ENCODE measurements at places on chromosomes 7 and 10. TPM values are rescaled to one million over a fixed set of nuclear protein-coding genes. Genes with fewer than 3 reads are reported as not detected.

DNA sequence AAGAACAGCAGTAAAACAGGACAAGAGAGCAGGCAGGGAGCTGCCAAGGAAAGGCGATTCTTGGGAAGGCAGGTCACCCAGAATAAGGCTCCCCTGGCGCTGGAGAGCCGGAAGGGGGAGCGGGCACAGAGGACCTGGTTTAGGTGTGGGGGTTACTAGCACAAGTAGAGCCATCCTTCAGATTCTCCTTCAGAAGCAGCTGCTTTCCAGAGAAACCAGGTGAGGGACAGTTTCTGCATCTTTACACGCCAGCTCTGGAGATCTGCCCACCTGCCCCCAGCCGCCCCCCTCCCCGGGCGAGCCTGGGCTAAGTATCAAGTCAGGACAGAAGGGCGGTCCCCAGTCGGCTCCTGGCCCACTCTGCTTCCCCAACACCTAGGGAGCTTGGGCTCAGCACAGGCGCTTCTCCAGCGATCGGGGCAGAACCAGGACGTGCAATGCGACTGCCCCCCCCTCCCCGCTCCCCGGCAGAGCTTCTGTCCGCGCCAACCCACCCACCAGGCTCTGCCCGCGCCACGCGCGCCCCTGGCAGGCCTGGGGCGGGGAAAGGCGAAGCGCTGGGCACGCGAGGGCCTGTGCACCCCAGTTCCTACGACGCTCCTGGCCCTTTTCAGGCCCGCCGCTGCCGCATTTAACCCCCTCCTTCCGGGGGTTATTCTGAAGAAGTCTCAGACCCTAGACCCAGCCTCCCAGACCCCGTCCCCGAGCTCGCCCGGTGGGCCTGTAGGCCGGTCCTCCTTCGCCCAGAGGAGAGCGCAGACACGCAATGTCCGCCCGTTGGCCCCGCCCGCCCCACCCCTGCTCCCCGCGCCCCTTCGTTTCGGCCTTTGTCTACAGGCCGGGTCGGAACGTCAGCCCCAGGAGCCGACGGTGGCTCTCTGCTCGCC lies 4.4 kb upstream of the EN2 start:
- DNase-seq: no peak

DNA sequence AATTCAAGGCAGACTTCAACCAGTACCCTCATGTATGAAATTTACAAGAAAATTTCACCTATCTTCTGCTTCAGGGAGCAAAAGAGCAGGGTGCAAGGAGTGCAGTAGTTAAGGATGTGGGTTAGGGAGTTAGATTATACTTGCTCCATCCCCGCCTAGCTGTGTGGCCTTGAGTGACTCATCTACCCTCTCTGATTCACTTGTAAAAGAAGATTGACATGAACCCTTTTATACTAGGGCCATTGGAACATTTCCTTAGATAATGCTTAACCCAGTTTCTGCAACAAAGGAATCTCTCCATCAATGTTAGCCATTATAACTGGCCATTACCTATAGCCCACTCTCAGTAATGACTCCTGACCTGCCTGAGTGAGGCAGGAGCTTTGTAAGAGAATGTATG lies 10.2 kb upstream of the HSPA12A start:
- no peak for DNase-seq

DNA sequence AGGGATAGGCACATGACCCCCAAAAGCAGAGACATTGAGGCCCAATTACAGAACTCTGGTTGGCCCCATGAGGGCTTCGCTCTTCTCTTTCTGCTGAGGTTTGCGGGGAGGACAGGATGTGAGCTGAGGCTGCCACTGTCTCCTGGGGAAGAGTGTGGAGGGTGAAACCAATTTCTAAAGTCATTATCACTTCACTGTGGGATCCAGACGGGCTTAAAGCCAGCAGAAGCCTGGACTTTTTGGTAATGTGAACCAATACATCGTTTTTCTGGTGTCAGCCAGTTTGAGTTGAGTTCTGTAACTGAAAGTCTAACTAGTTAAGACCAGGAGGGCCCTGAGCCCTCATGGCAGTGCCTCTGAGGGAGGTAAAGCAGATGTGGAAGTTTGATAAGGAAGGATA lies 163.0 kb downstream of the MYOF start:
- DNase-seq: no peak

DNA sequence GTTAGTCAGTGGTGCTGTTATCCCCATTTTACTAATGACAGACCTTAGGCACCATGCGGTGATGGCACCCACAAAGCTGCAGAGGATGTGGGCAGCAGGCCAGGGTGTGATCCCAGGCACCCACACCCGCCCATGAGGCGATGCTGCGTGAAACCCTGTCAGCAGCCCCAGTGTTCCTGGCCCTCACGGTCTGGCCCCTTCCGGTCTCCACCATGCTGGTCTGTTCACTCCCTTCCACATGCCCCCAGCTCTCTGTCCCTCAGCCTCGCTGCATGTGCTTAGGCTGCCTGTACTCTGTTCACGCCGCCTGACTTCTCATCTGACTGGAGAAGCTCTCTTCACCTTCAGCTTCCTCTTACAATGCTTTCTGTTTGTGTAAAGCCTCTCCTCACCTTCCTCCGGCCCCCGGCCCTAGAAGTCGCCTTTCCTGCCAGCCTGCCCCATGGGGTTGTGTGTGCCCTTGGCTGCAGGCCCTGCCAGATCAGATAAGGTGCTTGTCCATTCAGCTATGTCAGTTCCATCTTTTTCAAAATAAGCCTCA lies 17.6 kb upstream of the ORAI2 start:
- no peak for DNase-seq

DNA sequence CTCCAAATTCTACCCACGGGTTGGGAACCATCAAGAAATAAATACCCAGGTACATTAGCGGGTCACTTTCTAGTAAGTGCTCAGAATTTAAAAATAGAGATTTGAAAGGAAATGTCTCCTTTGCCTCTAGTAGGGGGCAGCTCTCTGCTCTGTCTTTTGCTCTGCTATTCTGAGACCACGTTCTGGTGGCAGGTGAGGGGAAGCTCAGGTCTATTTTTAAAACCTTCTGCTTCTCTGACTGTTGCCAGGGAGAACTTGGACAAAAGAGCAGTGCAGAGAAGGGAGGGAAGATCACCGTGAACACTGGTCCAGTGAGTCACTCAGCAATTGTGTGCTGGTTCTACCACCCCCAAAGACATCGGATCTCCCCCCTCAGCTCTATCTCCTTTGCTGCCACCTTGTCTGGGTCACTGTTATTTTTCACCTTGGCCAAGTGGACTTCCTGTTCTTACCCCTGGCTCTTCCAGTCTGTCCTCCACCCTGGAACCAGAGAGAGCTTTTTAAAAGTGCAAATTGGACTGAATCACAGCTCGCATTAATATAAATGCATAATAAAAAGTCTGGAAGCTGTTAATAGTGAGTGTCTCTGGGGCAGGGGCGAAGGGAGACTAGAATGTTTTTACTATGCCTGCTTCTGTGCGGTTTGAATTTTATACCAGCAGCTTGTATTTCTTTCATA lies 72.4 kb upstream of the LOXL4 start:
- no peak for DNase-seq

DNA sequence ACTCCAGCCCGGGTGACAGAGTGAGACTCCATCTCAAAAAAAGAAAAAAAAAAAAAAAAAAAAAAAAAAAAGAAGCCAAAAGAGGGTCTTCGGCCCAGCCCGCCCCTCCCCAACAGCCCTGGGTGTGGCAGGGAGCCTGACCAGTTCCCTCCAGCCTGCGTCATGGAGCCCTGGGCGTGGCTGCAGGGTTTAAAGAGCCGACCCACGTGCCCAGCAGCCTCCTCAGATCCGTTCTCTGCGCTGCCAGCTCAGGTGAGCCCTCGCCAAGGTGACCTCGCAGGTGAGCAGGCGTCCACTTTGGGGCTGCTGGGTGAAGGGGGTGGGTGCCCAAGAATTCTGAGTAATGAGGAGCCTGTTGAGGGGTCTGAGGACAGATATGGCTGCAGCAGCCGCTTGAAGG lies at the start of gene FXYD4:
FXYD4 (plus strand) TSS at position 219 of the 400 bp plus-strand sequence. CDS start 2,111 bp downstream, outside the sequence.
- DNase-seq: no peak

Gene MBL2
- total RNA-seq: 222 TPM

Gene STX1A
- total RNA-seq: 1.9 TPM

Gene IL6
- not detected for total RNA-seq

Gene CTAGE8
- not detected for total RNA-seq

Gene SUN3
- not detected for total RNA-seq
